ENCODE measurements at places on chromosomes 3 and 15.

- DNase-seq: no peak
Observed at GRCh38 chr3:154334973-154335420, 10.7 kb upstream of the DHX36 start.

- no peak for DNase-seq
Observed at GRCh38 chr15:26981492-26981891, 10.5 kb downstream of the GABRG3 start.

GRCh38 chr3:144687862-144688261, 716.2 kb downstream of the DIPK2A start:
- DNase-seq: no peak

- no peak for DNase-seq
Observed at GRCh38 chr15:31013863-31014607, 22.6 kb upstream of the MTMR10 start.

DNA sequence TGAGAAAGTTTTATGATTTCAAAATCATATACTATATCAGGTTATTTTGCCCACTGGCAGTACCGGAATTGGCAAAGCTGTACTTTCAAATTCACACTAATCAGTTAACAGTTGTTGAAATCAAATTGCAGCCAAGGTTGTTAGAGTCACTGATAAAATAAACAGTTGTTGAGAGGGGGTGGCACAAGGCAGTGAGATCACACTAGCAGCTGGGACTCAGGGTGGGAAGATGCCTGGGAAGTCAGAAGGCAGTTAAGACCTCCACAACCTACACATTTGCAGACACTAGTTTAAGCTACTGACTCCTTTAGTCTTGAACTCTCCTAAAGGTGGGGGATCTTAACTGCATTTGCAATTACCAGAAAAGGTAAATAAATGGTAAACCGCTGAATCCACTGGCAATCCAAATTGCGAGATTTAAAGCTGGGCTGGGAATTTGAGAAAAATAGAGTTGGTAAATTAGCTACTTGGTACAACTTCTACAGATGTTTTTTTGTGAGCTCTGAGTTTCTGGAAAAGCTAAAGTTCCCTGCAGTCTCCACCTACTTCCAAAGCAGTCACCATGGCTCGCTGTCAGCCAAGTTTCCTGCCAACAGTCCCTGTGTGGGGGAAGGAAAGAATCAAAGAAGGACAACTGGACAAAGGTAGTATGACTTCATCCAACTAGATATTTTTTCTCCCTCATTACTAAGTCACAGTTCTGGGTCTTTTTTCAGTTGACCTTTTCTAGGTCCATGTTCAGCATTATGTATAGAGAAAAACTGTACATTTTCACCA, 105.7 kb downstream of the ZNF385D start:
- DNase-seq: no peak

- DNase-seq: no peak
Observed at GRCh38 chr15:87362531-87362930, 894.0 kb downstream of the NTRK3 start.

DNA sequence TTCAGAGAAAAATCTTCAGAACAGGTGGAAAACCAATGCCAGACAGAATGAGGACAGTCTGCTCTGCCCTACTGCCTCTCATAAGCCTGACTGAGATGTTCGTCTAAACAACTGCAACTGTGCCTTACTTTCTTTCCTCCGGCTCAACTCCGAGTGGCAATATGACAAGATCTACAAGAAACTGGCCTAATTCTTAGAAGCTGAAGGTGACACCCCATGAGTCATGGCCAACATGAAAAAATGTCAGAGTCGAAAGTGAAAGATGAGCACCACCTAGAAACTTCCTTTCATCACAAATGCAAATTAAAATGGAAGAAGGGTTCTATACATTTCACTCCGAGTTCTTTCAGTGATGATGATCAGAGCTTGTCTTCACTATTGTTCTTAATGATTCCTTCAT, 12.9 kb downstream of the PCYT1A start:
- DNase-seq: no peak

DNA sequence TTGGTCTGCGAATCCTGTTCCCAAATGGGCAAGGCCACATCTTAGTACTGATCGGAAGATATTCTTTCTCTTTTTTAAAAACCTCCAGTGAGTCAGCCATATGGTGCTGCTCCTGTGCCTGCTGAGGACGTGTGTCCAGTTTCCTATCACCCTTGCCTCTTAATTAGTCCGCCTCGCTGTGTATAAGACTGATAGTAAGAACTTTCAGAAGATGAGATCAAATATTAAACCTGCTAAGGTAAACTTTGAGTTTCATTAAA, 612 bp downstream of the UBA5 start:
- no peak for DNase-seq

- no peak for DNase-seq
Observed at GRCh38 chr15:58047149-58047548, 18.4 kb downstream of the ALDH1A2 start.

- no peak for DNase-seq
Observed at GRCh38 chr3:138862531-138862923, 27.8 kb upstream of the PIK3CB start.

DNA sequence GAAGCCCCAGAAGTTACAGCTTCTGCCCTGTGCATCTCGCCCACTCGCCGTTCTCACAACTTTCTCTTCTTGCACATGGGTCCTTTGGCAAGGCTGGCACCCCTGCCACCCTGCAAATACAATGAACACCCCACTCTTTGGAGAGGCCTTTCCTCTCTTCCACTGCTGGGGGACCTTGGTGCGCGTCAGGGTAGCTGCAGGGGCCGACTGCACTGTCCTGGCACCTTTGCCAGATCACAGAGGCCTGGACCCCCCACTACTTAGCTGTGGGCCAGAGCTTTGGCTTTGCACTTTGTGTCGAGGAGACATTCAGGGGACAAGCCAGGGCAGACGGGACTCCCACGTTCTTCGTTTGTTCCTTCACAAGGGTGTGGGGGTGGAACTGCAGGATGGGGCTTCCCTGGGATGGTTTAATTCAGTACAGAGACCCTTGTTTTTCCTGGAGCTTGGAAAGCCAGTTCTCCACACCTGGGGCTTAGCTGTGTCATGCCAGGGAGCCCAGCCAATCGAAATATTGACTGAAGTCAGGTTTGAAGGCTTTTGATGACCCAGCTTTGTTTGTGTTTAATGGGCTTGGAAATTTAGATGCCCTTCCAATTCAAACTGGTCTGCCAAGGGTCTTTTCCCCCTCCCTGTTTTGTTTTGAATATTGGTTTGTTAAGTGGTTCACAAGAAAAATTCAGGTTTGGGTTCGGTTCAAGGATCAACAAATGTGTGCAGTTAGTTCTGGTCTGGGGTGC, 256.1 kb upstream of the TLE3 start:
- DNase-seq: no peak

- no peak for DNase-seq
Observed at GRCh38 chr3:99418709-99419108, 219.7 kb upstream of the COL8A1 start.

DNA sequence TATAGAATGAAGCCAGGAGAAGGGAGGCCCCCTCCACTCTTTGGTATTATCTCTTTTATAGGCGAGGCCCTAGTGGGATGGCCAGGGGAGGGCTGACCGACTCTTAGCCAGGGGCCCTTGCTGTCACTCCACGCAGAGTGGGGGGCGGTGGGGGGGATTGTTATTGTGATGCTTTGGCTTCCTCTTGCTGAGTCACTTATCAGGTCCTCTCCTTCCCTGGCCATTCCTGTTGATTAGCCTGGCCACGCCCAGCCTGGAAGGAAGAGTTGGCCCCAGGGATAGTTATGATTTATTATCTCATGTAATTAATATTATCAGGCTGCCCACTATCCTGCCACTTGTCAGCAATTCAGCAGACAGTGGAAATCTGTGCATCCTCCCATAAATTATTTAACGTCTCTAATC, 25.5 kb upstream of the SKOR1 start:
- DNase-seq: no peak

GRCh38 chr3:112818289-112818688, 28.4 kb downstream of the CD200R1L start:
- no peak for DNase-seq

DNA sequence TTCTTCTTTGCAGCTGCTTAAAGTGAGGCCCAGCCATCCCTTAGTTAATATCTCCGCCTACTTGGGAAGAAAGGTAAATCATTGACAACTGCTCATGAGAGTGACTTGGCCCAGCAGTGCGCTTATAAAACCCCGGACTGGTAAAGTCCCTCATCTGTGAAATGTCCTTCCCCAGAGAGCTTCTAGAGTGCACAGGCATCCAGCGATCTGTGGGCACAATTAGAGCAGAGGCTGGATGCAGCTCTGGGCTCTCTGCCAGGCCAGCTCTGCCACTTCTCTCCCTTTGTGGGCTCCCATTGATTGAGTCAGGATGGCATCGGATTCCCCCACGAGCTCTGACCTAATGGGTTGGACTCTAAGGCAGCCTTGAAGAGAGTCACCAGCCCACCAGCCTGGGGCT, 219.0 kb upstream of the LINGO1 start:
- DNase-seq: no peak

DNA sequence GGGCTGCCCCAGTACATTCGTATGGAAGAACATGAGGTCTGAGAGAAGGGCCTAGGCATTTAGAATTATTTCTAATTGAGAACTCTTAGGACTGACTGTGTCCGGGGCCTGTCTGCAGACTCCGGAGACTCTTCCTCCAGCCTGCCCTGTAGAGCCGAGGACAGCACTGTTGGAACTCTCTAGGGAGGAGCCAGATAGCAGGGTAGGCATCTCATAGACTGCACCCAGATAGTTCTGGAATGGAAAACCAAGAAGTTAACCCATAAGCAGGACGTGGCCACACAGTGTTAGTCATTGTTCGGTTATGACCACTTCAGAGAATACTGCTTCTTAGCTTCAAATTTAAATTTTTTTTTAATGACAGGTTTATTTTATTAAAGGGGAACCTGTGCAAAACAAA, 59.5 kb downstream of the SNRK start:
- no peak for DNase-seq

GRCh38 chr3:126441256-126441880, 34.3 kb downstream of the ZXDC start:
- no peak for DNase-seq

DNA sequence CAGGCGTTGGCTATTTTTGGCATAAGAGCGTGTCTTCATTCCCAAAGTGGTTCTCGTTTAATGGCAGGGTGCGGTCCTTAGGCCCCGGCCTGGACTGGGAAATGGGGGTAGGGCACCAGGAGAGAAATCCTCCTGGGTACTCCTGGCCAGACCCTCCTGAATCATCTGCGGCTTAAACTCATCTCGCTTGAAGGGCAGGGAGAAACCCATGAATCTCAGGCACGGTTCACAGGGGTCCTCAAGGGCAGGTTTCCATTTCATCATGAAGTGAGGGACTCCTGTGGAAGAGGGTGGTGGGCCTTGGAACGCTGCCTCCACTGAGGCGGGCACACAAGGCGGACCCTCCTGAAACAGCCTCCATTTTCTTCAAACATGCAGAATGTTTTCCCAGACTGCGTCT, 48.4 kb downstream of the KLF13 start:
- no peak for DNase-seq

GRCh38 chr3:144200004-144200403, 228.4 kb downstream of the DIPK2A start:
- DNase-seq: no peak

GRCh38 chr3:70386043-70386442, 73.6 kb upstream of the MDFIC2 start:
- DNase-seq: no peak

DNA sequence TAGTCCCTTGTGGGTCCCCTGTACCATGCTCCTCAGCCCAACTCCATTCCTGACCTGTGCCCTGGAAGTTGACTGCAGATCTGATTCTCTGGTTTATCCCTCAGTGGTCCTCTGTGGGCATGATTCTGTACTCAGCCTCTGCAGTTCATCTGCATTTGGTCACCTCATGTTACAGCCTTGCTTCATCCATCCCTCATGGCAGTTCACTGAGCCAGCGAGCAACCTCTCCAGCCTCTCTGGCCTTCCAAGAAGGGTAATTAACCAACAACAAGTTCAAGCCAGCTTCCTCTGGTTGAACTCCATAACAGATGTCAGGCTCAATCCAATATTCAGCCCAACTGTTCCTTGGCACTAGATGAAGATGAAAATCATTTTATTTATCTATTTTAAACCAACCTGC, 509.5 kb downstream of the NTRK3 start:
- no peak for DNase-seq

DNA sequence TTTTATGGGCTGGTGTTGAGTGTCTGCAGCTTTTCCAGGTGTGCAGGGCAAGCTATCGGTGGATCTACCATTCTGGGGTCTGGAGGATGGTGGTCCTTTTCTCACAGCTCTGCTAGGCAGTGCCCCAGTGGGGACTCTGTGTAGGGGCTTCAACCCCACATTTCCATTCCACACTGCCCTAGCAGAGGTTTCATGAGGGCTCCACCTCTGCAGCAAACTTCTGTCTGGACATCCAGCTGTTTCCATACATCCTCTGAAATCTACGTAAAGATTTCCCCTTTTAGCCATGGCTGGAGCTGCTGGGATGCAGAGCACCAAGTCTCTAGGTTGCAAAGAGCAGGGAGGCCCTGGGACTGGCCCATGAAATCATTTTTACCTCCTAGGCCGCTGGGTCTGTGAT, 11.6 kb downstream of the RFX7 start:
- DNase-seq: no peak

DNA sequence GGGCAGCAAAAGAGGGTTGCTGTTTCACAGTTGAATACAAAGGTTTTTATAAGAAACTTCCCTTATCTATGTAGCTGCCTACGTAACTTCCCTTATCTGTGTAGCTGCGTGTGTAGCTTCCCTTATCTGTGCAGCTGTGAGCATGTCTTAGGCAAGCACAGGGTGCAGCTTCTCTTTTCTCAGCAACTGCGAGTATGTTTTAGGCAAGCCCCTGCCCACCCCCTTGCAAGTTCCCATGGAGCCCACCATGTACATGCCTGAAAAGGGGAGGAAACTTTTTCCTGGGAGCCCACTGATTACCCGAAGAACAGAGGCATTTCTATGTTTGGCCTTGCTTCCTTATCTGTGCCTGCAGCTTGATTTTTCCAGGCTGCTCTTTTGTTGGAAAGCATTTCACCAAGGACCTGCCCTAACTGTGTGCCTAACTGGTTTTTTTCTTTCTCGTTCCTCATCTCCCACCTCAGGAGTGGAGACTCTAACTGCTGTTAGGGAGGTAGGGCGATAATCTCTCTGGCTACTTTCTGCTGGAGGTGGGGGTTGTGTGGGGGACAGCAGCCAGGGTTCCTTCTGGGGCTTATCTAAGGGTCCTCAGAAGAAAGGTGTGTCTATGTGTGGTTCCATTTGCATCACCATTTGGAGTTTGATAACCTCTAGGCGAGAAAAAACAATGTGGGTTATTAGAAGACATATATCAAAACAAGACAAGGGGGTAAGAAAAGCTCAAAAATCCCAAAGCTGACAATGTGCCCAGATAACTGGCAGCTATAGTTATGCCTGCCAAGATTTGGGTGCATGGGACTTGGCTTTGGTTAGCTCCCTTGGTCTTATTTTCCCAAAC, 26.0 kb downstream of the SORD start:
- no peak for DNase-seq

- DNase-seq: no peak
Observed at GRCh38 chr3:15998911-15999310, 175.6 kb upstream of the GALNT15 start.
